Activated T-cell treated with anti-CD3 and anti-CD28 coated beads, Interleukin-2, amount 50 U/mL, for 24 hours (primary cell): ENCODE measurements at places on chromosomes 2 and 18.
A peak's percentile ranks its signal among the peaks of the same experiment; 100 is the strongest.

DNA sequence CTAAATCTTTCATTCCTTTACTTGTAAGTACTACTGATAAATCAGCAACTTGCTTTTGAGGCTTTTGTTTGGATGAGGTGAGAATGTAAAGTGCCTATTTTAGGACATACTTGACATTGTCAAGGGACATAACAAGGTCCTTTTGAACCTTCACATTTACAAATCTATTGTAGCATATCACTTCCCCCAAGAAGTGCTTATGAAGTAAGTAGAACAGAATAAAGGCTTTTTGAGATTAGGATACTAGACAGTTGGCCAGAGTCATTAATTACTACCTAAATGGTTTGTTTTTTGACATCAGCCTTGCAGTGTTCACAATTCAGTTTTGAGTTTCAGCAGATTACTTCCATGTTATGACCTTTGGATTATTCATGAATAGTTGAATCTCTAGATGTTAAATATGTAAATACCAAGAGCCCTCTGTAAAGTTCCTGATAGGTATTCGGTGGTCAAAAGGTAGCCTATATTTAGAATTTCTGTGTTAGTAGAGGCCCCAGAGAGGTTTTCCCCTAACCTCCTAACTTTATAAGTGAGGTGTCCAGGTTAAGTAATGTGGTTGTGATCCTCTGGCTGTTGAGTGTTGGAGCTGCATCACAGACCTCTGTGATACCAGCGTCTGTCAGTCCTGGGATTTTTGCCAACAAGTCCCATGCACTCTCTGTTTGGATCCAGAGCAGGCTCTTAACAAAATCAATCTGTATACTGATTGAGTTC is 67.2 kb downstream of the LCLAT1 start:
- no peak for DNase-seq

DNA sequence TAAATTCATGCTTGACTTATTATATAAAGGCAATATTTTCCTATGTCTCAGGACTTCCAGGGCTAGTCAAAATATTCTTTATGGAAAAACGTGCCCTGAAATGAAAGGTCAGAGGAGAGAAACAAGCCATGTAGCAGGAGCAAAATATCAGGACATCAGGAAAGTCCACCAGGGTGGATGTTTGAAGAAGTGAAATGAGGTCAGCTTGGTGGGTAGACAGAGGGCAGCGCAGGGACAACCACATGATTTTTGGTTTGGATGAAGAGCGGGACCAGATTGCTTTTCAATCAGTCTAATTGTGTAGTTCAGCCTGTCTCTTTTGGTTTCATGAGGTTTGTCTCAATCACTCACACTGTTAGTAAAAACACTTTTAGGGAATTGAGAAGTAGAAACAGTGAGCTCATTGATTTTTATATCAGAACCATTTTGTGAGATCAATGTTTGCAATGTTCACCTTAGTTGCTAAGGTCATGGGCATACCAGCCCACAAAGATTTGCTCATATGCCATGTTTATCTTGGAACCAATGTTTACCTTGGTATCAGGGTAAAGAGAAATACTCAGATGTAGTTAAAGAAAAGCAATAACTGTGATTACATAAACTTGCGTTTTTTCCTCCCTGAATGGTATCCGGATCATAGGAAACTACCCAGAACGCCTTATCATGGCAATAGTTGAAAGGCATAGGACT is 32.1 kb downstream of the GKN2 start:
- DNase-seq = no peak

- no peak for DNase-seq
These were observed 333.2 kb upstream of the UBE2E3 start for GRCh38 chr2:180647221-180647620.

DNA sequence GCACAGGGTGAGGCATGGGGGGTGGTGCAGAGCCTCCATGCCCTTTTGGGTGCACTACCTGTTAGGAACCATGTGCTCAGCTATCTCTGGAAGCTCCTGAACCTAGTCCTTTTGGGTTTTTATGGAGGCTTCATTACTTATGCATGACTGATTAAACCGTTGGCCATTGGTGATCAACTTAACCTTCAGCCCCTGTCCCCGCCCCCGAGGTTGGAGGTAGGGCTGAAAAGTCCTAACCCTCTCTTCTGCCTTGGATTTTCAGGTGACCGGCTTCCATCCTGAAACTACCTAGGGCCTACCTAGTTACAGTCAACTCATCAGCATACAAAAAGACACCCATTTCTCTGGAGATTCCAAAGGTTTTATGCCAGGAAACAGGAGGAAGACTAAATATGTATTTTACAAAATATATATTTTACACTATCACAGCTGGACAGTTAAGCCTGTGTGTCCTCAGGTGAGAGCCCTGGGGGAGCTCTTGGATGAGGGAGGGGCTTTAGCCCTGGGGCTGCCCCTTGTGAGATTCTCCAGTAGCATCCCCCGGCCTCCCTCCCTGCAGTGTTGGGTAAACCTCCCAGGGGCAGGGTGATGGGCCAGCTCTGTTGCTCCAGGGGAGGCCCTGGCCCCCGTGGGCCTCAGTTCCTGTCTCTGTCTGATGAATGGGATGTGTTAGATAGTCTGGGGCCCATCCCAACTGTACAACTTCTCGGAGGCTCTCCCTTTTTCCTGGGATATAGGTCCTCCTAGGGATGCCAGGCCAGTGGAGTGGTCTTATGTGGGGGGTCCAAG is 24.1 kb downstream of the GLI2 start:
- peak; percentile 3 for DNase-seq

GRCh38 chr18:56962322-56962721 is 184.6 kb upstream of the BOD1L2 start:
- no peak for DNase-seq

DNA sequence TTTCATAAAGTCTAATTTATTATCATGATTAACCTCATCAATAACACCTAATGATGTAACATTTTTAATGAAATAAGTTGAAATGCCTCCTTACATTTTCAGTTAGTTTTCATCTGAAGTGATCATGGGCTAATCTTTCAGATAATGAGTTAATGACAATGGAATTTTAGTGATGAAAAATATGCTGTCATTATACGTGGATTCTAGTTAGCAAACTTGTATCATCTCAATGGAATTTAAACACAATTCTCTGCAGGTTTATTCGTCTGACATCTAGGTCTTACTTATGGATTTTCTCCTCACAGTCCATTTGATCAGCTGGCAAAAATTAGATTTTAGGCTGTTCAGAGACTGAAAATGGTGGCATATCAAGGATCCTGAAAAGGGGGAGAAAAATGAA is 885.0 kb downstream of the SLC4A3 start:
- DNase-seq = no peak

DNA sequence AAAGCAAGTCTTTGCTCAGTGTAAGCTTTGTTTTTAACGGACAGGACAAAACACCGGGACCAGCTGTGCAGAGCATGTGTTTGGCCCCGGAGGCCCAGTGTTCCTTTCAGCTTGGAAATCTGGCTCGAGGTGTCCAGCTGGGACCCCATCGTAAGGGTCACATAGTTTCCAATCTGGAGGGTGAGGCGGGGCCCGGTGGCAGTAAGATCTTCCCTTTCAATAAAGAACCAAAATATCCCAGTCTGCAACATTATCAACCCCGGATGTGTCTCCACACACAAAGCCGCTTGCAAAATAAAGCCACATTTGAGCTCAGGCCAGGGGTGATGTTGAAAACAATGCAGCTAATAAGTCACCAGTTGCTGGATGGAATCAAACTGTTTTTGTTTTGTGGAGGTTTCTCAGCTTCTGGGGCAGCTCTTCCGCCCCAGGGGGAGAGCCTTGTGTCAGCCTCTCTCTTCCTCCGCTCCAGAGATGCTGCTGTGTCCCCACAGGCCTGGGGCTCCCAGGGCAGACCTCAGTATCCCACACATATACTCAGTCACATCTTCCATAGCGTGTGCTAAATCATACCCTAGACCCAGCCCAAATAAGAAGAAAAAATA is 138.6 kb upstream of the GLI2 start:
- DNase-seq = no peak

DNA sequence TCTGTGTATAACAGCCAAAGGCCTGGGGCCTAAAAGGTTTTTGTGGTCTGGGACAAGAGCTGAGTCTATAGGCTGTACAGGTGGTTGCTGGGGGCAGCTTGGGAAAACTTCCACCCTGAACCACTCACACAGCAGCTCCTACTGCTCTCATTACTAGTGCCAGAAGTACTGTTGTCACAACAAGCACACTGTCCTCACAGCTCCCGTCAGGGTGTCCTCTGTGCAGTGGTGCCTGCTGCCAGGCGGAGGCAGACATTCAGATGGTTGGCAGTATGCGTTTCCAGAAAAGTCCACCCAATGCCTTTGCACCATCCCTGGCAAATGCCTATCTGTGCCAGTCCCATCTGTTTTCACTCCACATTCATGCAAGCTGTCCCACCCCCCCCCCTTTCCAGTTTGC is 58.5 kb downstream of the EPAS1 start:
- DNase-seq = no peak

DNA sequence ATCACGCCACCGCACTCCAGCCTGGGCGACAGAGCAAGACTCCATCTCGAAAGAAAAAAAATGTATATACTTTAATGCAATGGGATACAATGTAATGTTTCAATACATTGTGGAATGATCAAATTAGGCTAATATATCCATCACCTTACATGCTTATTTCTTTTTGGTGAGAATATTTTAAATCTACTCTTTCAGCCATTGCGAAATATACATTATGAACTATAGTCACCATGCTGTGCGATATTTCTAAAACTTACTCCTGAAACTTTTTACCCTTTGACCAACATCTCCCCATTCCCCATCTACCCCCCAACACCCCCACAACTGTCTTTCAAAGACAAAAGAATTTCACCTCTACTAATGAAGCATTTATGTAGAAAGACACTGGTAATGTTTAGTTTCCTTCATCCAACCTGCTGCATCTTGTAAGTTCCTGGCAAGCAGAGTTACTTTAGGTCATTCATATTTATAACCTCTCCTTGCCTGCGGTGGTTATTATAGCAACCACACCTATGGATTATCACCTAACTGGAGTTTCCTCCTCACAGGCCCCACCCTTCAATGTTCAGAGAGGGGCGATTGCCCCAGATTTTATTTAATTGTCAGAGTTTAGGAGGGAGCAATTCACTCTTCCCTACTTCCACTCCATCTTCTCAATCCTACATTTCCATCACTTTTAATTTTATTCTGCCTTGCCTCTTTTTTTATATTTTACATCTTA is 1.2 kb upstream of the ME2 start:
- DNase-seq = no peak

- no peak for DNase-seq
These were observed 74.7 kb downstream of the MERTK start for GRCh38 chr2:111972955-111973565.

DNA sequence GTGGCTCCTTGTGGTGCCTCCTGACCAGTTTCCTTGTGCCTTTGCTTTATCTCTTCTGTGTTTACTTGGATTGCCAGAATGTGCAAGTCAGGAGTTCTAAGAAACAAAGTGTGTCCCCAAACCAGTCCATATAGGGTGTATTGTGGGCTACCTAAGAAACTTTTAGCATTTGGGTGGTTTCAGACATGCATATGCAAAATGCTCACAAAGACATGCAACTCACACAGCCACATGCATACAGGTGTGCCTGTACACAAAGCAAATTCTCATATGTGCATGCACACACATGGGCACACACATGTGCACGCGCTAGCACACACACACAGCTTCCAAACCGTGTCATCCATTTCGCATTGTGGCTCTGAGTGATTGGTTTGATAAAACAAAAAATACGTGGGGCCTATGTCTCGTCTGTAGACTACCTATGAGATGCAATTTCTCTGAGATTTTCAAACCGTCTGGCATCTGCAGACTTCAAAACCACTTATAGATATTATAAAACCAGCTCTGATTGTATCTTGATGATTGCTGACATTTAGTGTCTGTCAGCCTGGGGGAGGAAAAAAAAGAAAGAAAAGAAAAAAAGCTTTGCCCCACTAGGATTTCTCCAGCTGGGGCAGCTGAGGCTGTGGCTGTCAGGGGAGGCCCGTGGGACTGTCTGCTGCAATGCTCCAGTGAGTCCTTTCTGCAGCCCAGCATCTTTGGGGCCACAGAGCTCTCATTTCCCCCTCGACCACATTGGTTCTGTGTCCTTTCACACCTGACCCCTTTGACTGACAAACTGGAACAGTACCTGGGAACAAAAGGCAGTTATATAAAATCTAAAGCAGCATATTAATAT is 556.1 kb downstream of the CMPK2 start:
- no peak for DNase-seq

GRCh38 chr2:145068509-145068908 is 548.6 kb upstream of the ZEB2 start:
- no peak for DNase-seq

DNA sequence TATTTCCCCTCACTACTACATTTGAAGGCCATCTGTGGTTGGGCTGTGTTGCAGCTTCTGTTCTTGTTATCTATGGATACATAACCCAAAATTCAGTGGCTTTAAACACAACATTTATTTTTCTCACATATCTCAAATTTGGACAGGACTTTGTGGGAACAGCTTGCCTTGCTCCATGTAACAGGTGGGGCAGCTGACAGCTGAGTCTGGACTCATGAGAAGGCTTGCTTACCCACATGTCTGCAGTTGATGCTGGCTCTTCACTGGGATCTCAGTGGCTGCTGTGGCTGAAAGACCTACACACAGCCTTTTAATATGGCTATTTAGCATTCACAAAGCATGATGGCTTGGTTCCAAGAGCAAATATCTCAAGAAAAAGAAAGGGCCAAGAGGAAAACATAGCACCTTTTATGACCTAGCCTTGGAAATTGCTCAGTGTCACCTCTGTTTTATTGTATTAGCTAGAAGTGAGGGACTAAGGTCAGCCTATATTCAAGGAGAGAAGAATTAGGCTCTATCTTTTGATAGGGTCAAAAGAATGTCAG is 296.8 kb upstream of the ZNF521 start:
- DNase-seq = no peak

- DNase-seq = peak; percentile 75
These were observed 418.2 kb upstream of the HS6ST1 start for GRCh38 chr2:128736689-128737545.

GRCh38 chr2:191634791-191635190 is 43.1 kb upstream of the NABP1 start:
- no peak for DNase-seq

- DNase-seq = no peak
These were observed 121.3 kb downstream of the MTX2 start for GRCh38 chr2:176390276-176391147.

DNA sequence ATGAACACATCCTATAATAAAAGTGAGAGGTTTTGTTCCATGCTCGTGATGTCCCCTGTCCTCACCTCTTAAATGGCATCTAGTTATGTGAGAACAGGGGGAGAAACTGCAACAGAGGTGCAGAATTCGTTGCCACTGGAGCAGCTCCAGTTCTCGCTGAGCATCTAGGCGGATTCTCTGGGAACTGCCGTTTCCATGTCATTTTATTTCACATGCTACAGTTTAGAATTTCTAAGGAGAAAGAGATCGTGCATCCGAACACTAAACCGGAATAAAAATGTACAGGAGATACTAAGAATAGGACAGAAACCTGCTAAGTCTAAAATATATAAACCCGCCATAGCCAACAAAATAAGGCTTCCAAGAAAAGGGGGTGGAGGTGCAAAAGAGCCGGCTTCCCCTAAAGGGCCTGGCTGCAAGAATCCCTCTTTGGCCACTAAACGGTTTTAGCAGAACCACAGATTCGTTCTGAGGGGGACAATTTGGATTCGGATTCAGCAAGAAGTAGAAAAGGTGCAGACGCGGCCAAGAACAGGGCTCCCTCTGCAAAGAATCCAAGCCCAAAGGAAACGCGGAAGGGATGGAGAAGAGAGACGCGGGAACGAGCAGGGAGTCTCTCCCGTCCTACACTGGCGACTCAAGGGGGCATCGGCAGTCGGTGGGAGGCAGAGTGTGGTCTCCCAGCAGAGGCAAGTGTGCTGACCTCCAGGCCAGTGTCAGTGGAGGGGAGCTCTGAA is 1.3 kb downstream of the TMEM163 start:
- DNase-seq = peak; percentile 34
